Pancreas (tissue), 10 donors: ENCODE measurements at places on chromosomes 1 and 21. TPM values are rescaled to one million over a fixed set of nuclear protein-coding genes. Genes with fewer than 3 reads are reported as not detected.

GRCh38 chr1:27152004-27152828 lies 2.7 kb downstream of the SLC9A1 start:
- no peak overlapping the region for H3K4me3 ChIP-seq
- DNase-seq, result no peak
- no peaks in the 10 kb centered on the region for H3K27me3 ChIP-seq
- H3K36me3 ChIP-seq, result no peaks in the 10 kb centered on the region

- no peaks in the 10 kb centered on the region for H3K36me3 ChIP-seq
- H3K27me3 ChIP-seq, result no peaks in the 10 kb centered on the region
- no peaks in the 10 kb centered on the region for H3K4me1 ChIP-seq
- H3K4me3 ChIP-seq, result no peak overlapping the region
- no peak for DNase-seq
- H3K27ac ChIP-seq, result no peak overlapping the region
Measured at GRCh38 chr1:89098857-89099256, 27.1 kb downstream of the GBP2 start.

GMEB1 gene
- 3.7 TPM for total RNA-seq

DNA sequence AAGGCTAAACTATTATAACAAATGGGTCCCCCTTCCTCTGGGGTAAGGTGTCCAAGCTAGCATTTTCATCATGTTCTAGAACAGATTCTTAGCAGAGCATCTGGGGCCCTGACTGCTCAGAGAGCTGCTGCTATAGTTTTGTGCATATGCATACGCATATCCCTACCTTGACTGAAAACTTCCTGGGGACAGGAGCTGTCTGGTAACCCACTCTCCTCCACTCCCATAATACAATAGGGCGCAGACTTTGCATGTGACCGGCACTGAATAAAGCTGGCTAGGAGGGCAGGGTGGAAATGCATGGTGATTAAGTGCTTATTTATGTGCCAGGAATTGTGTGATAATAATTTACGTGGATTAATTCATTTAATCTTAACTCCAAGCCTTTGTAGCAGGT lies 11.6 kb downstream of the TRAF5 start:
- H3K36me3 ChIP-seq, result no peaks in the 10 kb centered on the region
- H3K4me3 ChIP-seq, result no peak overlapping the region
- DNase-seq, result no peak
- H3K27me3 ChIP-seq, result no peaks in the 10 kb centered on the region

GRCh38 chr1:65946376-65946775 lies 153.7 kb downstream of the PDE4B start:
- H3K4me1 ChIP-seq, result no peaks in the 10 kb centered on the region
- no peaks in the 10 kb centered on the region for H3K27me3 ChIP-seq
- no peak overlapping the region for H3K27ac ChIP-seq
- H3K36me3 ChIP-seq, result no peaks in the 10 kb centered on the region
- DNase-seq, result no peak
- H3K4me3 ChIP-seq, result no peak overlapping the region

- H3K36me3 ChIP-seq, result peaks cover 6% of the 10 kb centered on the region
- no peaks in the 10 kb centered on the region for H3K27me3 ChIP-seq
Measured at GRCh38 chr1:28193701-28194161, 17.2 kb upstream of the PTAFR start.

DNA sequence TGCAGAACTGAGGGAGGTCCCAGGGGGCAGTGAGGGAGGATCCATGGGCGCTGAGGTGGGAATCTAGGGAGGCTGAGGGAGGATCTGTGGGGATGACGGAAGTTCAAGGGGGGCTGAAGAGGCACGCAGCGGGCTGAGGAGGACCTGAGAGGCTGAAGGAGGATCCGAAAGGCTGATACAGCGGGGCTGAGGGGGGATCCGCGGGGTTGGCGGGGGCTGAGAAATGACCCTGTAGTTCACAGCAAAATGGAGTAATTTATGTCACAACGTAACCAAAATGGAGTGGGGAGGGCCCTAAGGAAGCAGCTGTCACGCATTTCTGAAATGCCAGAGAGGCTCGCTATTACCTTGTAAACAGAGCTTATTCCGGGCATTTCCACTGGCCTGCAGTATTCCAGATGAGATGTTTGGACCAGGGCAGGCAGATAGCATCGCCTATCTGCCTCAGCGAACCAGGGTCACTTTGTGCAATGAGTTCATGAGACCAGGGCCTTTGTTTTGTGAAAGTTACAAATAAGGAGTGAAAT lies 926 bp upstream of the MRPL55 start:
- H3K4me3 ChIP-seq, result peak overlapping the region; percentile 98
- H3K4me1 ChIP-seq, result peaks cover 5% of the 10 kb centered on the region
- H3K27me3 ChIP-seq, result no peaks in the 10 kb centered on the region
- peak overlapping the region; percentile 85 for H3K27ac ChIP-seq

GRCh38 chr1:197356723-197357533 lies 88.9 kb downstream of the CRB1 start:
- H3K36me3 ChIP-seq, result no peaks in the 10 kb centered on the region
- DNase-seq, result peak; percentile 27
- no peak overlapping the region for H3K4me3 ChIP-seq
- no peak overlapping the region for H3K27ac ChIP-seq

DNA sequence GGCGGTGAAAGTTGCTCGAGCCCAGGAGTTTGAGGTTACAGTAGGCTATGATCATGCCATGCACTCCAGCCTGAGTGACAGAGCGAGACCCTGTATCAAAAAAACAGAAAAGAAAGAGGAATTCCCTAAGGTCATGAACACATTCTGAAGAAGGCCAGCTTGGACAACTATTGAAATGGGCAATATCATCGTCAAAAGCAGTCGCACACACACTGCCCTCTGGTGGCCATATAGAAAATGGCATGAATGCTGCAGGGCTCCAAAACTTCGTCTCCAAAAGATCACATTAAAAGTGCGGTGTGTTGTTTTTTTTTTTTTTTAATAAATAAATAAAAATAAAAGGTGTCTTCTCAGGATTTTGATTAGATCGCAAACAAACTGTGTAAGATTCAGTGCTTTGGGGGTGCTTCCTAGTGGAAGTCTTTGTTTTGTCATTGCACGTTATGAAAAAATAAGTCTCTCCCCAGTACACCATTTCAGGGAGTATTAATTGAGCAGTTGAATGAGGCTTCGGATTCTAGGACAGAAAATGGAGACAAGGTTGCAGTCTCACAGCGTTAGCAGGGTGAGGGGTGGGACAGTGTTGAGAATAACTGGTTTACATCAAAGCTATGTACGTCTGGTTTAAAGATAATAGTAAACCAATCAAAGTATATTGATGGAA lies 87.5 kb upstream of the FMN2 start:
- no peak overlapping the region for H3K27ac ChIP-seq
- no peaks in the 10 kb centered on the region for H3K4me1 ChIP-seq
- DNase-seq, result no peak

NHLH1 gene
- total RNA-seq, result not detected
